ENCODE measurements at places on chromosomes 2 and 18.

GRCh38 chr2:12161085-12161484, 414.7 kb downstream of the LPIN1 start:
- no peak for DNase-seq

GRCh38 chr2:144941743-144942488, 422.0 kb upstream of the ZEB2 start:
- no peak for DNase-seq

- DNase-seq, result no peak
Measured at GRCh38 chr18:22560797-22561196, 143.1 kb upstream of the CTAGE1 start.

DNA sequence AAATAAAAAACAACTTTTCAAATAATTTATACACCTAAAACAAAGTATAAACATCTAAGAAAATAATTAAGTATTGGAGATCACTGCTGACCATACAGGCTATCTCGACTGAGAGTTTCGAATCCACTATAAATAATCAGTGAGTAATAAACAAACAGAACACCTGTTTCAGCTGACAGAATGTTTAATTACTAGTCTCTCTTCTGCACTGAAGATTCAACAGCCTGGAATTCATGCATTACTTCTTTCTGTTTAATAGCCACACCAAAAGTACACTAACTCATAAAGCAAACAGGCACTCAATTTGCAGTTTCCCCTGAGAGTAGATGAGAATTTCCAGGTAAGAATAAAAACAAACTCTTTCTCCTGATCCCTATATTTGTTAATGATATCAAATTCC, 138.5 kb downstream of the RBMS1 start:
- DNase-seq, result no peak

GRCh38 chr2:23649819-23650218, 264.8 kb downstream of the KLHL29 start:
- no peak for DNase-seq

GRCh38 chr2:205967391-205968075, 118.4 kb downstream of the INO80D start:
- no peak for DNase-seq

- DNase-seq, result no peak
Measured at GRCh38 chr2:58350484-58350883, 109.4 kb upstream of the FANCL start.

- no peak for DNase-seq
Measured at GRCh38 chr2:37857575-37858399, 67.3 kb upstream of the RMDN2 start.

GRCh38 chr2:136113209-136113971, 4.6 kb downstream of the CXCR4 start:
- DNase-seq, result no peak

DNA sequence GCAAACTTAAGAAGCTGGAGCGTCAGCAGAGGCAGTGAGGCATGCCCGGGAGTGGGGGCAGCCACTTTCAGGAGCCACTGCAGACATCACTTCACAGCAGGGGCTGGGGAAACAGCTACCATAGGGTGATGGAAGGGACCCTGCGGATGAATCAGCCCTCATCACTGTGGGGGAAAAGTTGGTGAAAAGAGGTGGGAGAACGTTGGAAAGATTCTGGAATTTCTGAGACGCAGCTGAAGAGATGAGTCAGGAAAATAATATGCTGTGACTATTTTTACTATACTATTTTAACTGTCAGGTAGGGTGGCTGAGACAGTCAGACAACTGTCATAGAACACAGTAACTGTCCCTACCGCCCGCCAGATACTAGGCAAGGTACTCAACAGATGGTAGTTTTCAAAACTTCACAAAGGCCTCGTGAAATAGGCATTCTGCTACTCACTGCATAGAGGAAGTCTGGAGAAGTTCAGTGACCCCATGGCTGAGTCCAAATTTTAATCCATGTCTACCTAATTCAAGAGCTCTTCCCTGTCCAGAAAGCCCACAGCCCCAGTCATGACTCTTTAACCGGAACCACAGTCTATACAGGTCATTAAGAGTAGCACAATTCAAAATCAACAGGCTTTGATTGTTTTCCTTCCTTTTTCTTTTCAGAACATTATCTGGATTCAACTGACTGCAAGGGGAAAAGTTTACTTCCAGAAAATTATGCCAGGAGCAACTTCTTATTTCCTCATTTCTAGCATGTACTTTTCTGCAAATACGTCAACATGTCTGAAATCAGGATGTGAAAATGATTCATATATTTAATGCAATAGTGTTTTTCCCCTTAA, 39.3 kb upstream of the EPB41L3 start:
- DNase-seq, result no peak

- DNase-seq, result no peak
Measured at GRCh38 chr2:16716024-16716423, 50.4 kb upstream of the CYRIA start.
